CD14-positive monocyte (primary cell): ENCODE measurements at places on chromosomes 7 and 10.

GRCh38 chr10:114166043-114166442, 8.0 kb downstream of the CCDC186 start:
- no peak for DNase-seq

GRCh38 chr7:108280136-108280535, 150.0 kb upstream of the LAMB4 start:
- no peak for DNase-seq

DNA sequence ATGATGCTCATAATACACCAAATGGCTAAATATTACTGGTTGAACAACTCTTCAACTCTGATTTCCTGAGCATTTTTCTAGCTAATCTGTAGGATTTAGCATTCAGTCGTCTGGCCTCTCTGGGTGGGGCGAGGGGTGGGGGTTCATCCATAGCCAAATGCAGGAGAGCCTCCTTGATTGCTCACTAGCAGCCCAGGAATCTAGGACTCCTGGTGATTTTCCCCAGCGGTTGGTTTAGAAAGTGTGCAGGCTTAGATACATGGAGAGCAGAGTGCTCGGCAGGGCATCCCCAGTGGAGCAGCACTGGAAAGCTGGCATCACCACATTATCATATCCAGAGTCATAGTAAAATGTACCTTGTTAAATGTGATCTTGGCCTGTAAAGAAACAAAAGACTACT, 136.1 kb downstream of the DYNC1I1 start:
- no peak for DNase-seq

DNA sequence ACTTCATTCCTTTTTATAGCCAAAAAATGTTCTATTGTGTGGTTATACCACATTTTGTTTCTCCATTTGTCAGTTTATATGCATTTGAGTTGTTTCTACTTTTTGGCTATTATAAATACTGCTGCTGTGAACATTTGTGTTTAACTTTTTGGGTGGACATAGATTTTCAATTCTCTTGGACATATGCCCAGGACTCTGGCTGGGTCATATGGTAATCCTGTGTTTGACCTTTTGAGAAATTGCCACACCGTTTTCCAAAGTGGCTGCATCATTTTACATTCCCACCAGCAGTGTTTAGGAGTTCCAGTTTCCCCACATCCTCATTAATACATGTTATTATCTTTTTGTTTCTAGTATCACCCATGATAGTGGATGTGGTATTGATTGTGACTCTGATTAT, 39.4 kb downstream of the CSGALNACT2 start:
- DNase-seq = no peak

DNA sequence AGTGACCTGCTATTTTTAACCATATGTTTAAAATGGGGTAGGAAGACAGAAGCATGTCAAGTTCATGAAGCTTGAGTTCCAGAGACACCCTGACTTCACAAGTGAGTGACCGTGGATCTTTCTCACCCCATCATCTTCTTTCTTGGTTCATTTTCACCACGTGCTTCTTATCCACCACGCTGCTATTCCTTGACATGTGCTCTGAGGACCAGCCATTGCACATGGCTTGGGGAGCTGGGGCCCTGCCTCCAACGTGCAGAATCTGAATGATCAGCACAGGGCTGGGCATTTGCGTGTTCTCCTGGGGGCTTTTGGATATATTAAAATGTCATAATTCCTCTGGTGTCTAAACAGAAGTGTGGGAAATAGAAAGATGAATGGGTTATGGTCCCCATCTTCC, 25.0 kb upstream of the GTPBP4 start:
- no peak for DNase-seq

GRCh38 chr7:88289564-88290025, 17.1 kb downstream of the STEAP4 start:
- DNase-seq = no peak

DNA sequence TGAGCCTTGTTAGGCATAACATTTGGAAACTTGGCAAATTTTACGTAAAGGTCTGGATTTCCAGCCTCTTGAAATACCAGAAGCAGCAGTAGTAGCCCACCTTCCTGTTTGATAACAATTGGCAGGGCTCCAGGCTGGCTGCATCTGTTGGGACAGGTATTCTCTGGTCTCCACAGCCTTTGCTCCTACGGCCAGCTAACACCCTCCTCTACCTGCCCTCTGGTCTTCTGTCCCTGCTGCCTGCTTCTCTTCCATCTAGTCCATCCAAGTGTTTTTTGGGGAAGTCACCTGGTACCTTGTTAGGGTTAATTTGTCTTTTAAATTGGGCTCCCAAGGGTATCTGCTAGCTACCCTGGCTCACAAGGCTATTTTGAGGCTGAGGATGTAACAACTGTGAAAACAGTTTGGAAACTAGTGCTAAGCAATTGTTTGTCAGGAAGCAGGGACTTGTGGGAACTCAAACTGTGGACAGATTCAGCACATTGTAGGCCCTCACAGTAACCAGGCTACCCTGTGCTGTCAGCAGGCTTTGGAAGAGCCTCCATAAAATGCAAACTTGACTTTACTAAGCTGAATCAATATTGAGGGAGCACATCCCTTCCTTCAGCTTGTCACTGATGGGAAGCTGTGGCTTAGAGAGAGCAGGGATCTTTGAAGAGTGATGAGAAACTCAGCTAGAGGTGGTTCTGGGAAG, 8.5 kb downstream of the RPS24 start:
- DNase-seq = no peak

DNA sequence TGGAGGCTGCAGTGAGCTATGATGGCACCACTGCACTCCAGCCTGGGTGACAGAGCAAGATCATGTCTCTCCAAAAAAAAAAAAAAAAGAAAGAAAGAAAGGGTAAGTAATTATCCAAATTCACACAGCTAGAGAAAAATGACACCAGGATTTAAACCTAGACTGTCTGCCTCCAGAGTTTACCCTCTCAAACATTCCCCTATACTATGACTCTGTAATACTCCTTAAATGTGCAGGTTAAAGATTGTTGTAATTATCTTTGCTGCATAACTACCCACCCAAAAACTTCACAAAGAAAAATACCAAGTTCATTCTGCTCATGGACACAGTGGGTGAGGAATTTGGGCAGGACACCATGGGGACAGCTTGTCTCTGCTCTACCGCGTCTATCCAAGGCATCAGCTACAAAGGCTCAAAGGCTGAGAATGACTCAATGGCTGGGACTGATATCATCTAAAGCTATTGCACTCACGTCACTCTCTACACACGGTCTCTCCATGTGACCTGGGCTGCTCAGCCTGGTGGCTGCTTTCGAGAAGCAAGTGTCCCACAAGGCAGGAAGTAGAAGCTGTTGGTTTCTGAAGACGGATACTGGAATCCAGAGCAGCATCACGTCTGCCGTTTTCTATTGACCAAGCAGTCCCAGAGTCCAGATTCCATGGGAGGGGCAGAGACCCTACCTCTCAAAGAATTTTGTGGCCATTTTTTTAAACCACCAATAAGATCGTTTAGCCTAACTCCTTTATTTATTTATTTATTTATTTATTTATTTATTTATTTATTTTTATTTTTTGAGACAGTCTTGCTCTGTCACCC, 185.7 kb upstream of the AUTS2 start:
- peak; percentile 11 for DNase-seq

DNA sequence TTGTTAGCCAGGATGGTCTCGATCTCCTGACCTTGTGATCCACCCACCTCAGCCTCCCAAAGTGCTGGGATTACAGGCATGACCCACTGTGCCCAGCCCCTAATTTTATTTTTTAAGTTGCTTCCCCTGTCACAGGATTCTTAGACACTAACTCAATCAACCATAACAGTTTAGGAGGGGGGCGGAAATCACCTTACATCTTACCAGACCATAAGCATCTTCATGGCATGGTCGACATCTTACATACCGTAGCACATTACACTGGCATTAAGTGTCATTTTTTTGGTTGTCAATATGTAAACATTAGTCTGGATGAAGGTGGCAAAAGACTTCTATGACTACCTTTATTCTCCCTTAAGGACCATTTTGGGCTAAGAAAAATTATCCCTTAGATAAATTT, 95.6 kb downstream of the TRIM24 start:
- DNase-seq = no peak

GRCh38 chr10:122162671-122163173, 108.4 kb upstream of the BTBD16 start:
- no peak for DNase-seq

- DNase-seq = peak; percentile 64
Observed at GRCh38 chr7:76372984-76373833, 14.4 kb upstream of the YWHAG start.

- DNase-seq = no peak
Observed at GRCh38 chr10:93088466-93088865, 14.8 kb downstream of the CYP26A1 start.

GRCh38 chr10:122331615-122332446, 42.7 kb upstream of the PLEKHA1 start:
- no peak for DNase-seq

- DNase-seq = peak; percentile 52
Observed at GRCh38 chr10:89888321-89889070, 187.1 kb downstream of the KIF20B start.
